ENCODE measurements at places on chromosomes 3 and 15. TPM values are rescaled to one million over a fixed set of nuclear protein-coding genes. Genes with fewer than 3 reads are reported as not detected.

DNA sequence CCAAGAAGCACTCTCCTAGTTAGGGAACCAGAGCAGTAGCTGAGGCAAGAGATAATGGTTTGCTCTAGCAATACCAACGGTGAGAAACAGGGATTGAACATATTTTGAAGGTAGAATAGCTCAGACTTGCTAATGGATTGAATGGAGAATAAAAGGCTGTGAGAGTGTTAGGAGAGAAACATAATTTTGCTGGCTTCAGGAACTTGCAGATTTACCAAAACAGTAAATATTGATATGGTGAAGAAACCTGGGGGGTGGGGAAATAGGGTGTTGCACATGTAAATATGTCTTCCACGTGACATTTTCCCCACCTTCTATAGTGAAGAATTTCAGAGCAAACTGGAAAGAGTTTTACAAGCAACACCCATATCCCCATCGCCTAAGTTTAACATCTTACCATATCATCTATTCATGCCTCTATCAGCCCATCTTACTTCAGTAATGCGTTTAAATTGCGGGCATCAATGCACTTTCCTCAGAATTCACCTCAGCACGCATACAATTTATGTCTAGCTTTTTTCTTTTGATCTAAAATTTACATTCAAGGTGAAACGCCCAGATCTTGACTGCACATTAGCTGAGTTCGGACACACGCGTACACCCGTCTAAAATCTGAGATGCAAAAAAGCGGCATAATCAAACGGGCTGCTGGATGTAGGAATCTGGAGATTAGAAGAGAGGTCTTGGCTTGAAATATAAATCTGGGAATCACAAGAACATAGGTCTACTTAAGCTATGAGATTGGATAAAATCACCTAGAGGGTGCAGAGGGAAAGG lies 891 bp upstream of the NR1D2 start:
- DNase-seq, result no peak
- peak overlapping the region; percentile 93 for H3K4me3 ChIP-seq
- peaks cover 3% of the 10 kb centered on the region for H3K4me1 ChIP-seq
- no peaks in the 10 kb centered on the region for H3K27me3 ChIP-seq
- no peaks in the 10 kb centered on the region for H3K36me3 ChIP-seq

DNA sequence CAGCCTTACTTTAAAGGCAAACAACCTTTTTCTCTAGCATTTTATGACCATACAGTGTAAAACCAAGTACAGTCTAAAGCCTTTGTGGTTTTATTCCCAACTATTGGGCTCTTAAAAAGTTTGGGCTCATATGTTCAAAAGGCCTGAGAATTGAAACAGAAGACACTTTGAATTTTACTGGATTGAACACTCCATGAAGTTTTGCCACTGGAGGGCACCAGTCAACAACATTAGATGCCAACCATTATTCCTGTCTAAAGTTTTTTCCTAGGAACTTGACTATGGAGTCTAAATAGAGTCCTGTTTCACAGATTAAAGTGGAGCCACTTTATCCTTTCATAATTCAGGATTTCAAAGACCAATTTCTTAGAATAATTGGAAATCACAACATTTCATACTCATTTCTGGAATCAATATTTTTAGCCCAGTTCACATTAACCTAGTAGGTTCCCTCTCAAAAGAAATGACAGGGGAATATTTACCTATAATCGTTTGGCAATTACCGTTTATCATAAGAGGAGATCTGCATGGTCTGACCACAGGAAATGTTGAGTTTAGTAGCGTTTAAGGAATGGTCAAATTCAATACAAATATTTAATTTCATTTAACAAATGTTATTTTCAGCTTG lies 244.1 kb upstream of the PDZRN3 start:
- no peak for DNase-seq
- H3K27ac ChIP-seq, result no peak overlapping the region
- H3K4me1 ChIP-seq, result no peaks in the 10 kb centered on the region
- no peak overlapping the region for H3K4me3 ChIP-seq

DNA sequence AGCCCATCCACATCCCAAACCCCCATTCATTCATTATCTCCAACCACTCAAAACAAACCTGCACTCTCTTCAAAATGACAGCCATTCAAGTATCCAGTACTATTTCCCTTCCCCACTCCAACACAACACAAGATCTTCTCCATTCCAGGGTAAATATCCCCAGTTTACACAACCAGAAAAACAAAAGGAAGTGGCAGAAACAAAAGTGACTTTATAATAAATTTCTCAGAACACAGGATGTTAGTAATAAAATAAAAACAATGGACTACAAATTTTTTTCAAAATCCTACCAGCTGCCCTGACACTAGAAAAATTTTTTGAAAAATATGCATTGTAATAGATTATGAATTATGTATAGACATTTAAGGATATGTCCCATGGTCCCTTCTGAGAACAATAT lies 14.2 kb downstream of the CPA3 start:
- no peaks in the 10 kb centered on the region for H3K36me3 ChIP-seq
- peaks cover 7% of the 10 kb centered on the region for H3K27me3 ChIP-seq
- no peaks in the 10 kb centered on the region for H3K4me1 ChIP-seq
- H3K4me3 ChIP-seq, result no peak overlapping the region

DNA sequence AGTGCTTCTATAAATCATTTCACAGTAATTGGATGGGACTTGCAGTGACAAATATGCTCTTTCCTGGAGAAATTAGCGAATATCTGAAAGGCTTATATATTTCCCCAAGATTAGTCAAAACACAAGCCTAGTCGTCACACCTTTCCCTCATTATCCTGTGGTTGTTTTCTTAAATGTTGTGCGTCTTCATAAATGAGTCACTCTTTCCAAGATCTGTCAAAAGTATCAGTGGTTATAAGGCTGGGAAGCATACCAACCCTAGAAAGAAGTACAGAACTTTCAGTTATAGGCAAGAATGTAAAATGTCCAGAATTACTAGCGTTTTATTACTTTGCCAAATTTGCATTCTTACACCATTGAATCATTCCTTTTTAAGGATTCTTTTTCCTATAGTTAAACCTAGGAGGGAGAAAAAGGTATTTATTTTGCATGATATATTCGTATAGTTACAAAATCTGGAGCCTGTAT lies 33.6 kb downstream of the TMEM212 start:
- H3K27me3 ChIP-seq, result no peaks in the 10 kb centered on the region
- no peak for DNase-seq
- peak overlapping the region; percentile 10 for H3K27ac ChIP-seq
- H3K36me3 ChIP-seq, result no peaks in the 10 kb centered on the region
- H3K4me3 ChIP-seq, result no peak overlapping the region
- no peaks in the 10 kb centered on the region for H3K4me1 ChIP-seq

- no peaks in the 10 kb centered on the region for H3K27me3 ChIP-seq
- H3K36me3 ChIP-seq, result no peaks in the 10 kb centered on the region
- no peak overlapping the region for H3K27ac ChIP-seq
Observed at GRCh38 chr3:176505878-176506621, 691.2 kb downstream of the TBL1XR1 start.

GRCh38 chr3:31906182-31906581 lies 74.9 kb downstream of the OSBPL10 start:
- no peak overlapping the region for H3K4me3 ChIP-seq
- H3K27ac ChIP-seq, result no peak overlapping the region
- no peaks in the 10 kb centered on the region for H3K36me3 ChIP-seq
- no peaks in the 10 kb centered on the region for H3K27me3 ChIP-seq
- DNase-seq, result no peak

GRCh38 chr3:9808345-9809037 lies 1.6 kb upstream of the TTLL3 start:
- H3K27ac ChIP-seq, result peak overlapping the region; percentile 93
- H3K36me3 ChIP-seq, result peaks cover 40% of the 10 kb centered on the region
- H3K4me1 ChIP-seq, result peaks cover 31% of the 10 kb centered on the region
- H3K27me3 ChIP-seq, result no peaks in the 10 kb centered on the region
- no peak overlapping the region for H3K4me3 ChIP-seq

DNA sequence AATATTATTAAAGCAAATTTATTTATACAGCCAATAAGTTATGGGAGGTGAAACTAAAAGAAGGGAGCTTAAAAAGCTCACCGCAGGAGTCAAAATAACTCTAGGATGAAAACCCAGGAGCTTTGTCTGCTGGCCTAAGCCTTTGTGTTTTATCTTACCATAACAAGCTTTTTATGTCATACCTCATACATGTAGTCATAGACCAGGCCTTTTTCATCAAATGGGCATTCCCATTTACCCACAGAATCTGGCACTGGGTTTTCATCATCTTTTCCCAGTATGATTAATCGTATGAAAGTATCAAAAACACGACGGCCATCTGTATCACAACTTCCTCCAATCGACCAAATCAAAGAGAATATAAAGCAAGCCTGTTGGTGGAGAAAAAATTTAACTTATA lies 122.8 kb downstream of the DNAH12 start:
- H3K36me3 ChIP-seq, result no peaks in the 10 kb centered on the region
- no peaks in the 10 kb centered on the region for H3K4me1 ChIP-seq
- no peak for DNase-seq
- H3K4me3 ChIP-seq, result no peak overlapping the region
- no peak overlapping the region for H3K27ac ChIP-seq

DNA sequence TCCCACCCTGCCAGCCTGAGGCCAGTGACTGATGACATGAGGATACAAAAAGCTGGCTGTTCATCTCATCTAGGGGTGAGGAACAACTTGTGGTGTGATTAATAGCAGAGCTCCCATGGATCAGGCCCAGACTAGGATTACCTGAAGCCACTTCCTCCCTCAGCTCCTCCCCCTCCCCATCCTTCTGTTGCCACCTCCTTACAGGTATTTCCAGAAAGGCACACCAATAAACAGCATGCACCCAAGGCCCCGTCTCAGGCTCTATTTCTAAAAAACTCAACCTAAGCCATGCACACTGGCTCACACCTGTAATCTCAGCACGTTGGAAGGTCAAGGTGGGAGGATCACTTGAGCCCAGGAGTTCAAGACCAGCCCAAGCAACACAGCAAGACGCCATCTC lies 54.1 kb downstream of the SRGAP3 start:
- H3K4me1 ChIP-seq, result no peaks in the 10 kb centered on the region
- no peak overlapping the region for H3K4me3 ChIP-seq
- no peak for DNase-seq
- no peaks in the 10 kb centered on the region for H3K36me3 ChIP-seq
- H3K27me3 ChIP-seq, result no peaks in the 10 kb centered on the region
- H3K27ac ChIP-seq, result no peak overlapping the region

DNA sequence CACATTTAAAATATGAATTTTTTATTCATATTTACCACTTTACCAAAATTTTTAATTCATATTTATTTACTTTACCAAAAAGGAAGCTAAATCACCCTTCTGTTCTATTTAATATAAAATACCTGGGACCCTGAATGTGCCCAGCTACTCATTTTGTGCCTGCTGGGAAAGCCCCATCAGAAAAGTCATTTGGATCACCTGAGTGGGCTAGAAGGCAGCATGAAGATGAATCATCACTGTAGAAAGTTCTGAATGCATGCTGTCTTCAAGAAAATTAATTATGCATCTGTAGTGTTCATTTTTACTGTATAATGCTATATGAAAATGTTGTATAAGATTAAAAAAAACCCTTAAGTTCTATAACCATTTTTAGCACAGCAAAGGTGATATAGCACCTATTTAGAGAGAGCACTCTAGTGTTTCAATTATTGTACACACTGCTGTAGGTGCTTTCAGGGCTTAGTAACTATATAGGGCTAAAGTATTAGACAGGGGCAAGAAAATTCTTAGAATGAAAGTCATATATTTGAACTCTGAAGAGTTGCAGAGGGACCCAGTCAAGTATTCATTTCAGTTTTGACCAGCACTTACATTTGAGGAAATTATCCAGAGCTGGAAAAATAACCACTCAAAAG lies 175.1 kb downstream of the NFKBIZ start:
- H3K27me3 ChIP-seq, result no peaks in the 10 kb centered on the region
- H3K36me3 ChIP-seq, result no peaks in the 10 kb centered on the region
- no peak overlapping the region for H3K27ac ChIP-seq
- H3K4me3 ChIP-seq, result no peak overlapping the region
- DNase-seq, result no peak

- H3K27me3 ChIP-seq, result no peaks in the 10 kb centered on the region
- H3K4me3 ChIP-seq, result peak overlapping the region; percentile 88
- DNase-seq, result peak; percentile 81
- no peaks in the 10 kb centered on the region for H3K36me3 ChIP-seq
- H3K4me1 ChIP-seq, result peaks cover 49% of the 10 kb centered on the region
Observed at GRCh38 chr3:5188419-5189221, 1.1 kb downstream of the EDEM1 start.

- H3K27me3 ChIP-seq, result no peaks in the 10 kb centered on the region
- H3K4me3 ChIP-seq, result no peak overlapping the region
- no peaks in the 10 kb centered on the region for H3K36me3 ChIP-seq
- DNase-seq, result no peak
Observed at GRCh38 chr3:145557405-145557804, 603.6 kb downstream of the PLOD2 start.

DNA sequence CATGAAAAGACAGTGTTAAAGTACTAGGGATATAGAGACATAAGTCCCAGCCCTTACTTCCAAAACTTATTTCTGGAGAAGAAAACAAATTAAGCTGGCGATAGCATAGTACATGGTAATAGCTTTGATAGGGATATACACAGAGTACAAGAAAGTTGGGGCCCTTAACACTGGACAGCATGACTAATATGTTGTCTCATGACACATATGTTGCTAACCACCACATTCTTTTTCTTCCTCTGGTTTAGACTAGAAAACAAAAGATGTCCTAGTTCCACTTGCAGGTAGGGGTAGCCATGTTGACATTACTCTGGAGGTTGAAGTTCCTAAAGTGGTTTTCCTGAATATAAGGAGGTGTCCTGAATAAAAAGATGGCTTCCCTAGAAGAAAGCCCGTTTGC lies 75.3 kb downstream of the RFX7 start:
- no peak overlapping the region for H3K4me3 ChIP-seq
- H3K27ac ChIP-seq, result no peak overlapping the region
- no peak for DNase-seq
- no peaks in the 10 kb centered on the region for H3K27me3 ChIP-seq
- no peaks in the 10 kb centered on the region for H3K36me3 ChIP-seq

DNA sequence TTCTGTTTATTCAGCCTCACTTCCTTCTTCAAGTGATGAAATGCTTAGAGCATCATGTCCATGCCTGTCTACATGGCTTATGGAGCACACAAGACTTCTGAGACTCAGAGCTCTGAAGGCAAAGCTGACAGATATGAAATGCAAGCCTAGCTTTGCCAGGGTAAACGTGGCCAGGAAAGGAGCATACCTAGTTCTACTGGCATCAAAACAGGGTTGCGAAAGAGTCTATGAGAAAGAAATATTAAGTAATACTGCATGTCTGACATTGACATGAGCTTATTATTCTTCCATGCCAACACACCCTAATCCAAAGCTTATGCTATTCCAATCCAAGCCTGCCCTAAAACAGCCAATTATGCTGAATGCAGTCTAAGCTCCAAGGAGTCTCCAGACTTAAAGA lies 391.5 kb downstream of the ERC2 start:
- H3K27ac ChIP-seq, result no peak overlapping the region
- no peak for DNase-seq
- no peaks in the 10 kb centered on the region for H3K36me3 ChIP-seq
- H3K4me1 ChIP-seq, result no peaks in the 10 kb centered on the region

Gene UROC1
- not detected for total RNA-seq

Gene ASB14
- total RNA-seq, result not detected

Gene P2RY1
- 2.8 TPM for total RNA-seq

Gene FBXO40
- total RNA-seq, result not detected

Gene SUCNR1
- total RNA-seq, result 11.8 TPM

Data from spleen (tissue), 13 donors.